ENCODE measurements at places on chromosomes 12 and 14.

DNA sequence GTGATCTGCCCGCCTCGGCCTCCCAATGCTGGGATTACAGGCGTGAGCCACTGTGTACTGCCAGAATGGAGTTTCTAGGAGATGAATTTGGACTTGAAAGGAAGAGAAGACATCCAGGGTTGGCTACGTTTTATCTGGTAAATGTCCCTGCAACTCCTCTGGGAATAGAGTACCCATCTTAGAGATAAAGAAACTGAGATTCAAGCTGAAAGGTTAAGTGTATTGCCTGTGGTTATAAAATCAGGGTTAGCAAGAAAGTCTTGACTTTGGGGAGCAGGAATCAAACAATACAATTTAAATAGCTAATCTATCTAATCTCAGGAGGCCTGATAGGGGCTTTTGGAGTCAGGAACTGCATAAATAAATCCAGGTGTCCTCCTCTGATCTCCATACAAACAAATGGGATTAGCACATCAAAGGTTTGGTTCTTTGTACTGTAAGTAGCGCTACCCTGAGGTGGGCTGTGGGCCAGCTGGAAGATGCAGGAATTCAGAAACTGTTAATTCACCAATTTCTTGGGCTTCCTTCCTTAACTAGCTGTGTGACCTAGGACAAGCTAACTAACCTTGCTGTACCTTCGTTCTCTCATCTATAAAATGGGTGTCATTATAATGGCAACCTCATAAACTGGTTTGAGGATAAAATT is 45.1 kb downstream of the TBX3 start:
- no peak for DNase-seq

DNA sequence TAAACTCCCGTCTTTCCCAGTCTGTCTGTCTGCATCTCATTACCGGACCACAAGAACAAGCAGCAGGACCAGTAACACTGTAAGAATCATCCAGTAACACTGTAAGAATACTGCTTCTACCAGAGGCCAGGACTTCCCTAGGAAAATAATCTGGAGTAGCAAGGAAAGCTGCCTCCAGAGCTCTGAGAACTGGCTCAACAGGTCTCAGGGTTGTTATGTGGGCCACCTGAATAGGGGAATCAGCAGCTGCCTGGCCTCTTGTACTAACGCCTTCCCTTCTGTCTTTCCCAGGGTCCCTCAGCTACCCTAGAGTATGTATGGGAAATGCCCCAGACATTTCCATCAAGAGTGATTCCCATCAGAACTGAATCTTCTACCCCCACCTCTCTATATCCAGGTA is 954 bp upstream of the SLC39A2 start:
- no peak for DNase-seq

GRCh38 chr14:60087668-60088067 is 4.1 kb upstream of the PCNX4 start:
- DNase-seq: no peak

- no peak for DNase-seq
These were observed 16.5 kb downstream of the JAG2 start for GRCh38 chr14:105151838-105152793.

DNA sequence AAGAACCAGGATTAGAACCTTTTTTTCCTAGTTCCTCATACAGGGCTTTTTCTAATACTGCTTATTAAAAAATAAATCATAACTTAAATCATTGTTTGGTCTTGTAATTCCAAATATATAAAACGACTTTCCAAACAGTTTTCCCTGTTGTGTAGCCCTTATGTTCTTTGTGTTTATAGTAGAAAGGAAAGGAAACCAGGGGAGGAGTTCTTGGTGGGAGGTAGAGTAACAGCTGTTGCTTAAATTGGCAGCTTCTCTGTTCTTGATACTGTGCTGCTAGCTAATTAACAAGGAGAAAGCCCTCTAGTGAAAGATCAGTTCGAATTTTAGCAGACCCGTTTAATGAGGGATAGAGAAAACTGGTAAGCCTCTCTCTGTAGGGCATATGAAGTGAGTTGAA is 15.0 kb downstream of the SRP54 start:
- no peak for DNase-seq

DNA sequence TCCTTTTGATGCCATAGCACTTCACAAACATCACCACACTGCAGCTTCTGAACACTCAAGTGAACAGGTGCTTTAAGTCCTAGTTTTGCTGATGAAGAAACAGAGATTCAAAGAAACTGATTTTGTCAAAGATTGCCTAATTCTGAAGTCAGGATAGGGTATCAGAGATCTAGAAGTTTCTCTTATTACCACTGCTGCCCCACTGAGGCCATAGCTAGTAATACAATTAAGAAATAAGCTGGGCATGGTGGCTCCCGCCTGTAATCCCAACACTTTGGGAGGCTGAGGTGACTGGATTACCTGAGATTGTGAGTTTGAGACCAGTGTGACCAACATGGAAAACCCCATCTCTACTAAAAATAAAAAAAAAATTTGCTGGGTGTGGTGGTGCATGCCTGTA is 458.3 kb upstream of the SEL1L start:
- DNase-seq: no peak

- DNase-seq: no peak
These were observed 75.7 kb upstream of the PPP4R3A start for GRCh38 chr14:91585856-91586255.

- no peak for DNase-seq
These were observed 67.0 kb upstream of the RD3L start for GRCh38 chr14:104009297-104009696.

DNA sequence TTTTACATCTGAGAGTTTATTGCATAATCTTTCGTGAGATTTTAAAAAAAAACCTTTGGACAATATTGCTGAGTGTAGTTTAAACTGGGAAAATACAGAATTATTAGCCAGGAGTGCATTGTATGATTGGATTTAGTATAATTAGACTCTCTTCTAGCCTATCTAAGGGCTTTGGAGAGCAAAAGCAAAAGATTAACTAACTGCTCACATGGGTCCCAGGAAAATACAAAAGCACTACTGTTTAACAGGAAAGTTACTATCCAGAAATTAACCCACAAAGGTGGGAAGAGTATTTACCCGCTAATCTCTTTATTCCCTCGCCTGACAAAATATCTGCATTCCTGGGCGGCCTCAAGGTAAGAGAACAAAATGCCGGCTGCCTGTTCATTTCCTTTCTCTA is 309.5 kb downstream of the ATXN7L3B start:
- no peak for DNase-seq

DNA sequence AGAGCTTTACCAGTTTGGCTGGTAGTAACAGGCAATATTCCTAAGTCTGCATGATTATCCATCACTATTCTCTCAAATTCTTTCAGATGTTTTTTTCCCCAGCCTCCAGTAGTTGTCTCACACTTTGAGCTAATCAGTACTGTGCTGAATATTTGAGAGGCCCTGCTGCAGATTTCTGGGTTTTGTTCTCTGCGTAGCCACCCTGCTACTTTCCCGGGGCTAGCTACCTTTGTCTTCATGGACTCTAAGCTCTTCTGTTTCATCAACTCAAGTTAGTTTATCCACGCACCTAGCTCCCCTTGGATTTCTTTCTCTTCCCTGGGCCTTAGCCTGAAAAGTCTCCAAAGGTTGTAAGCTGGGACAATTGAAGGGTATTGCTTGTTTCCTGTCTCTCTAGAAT is 73.0 kb downstream of the FUT8 start:
- no peak for DNase-seq

DNA sequence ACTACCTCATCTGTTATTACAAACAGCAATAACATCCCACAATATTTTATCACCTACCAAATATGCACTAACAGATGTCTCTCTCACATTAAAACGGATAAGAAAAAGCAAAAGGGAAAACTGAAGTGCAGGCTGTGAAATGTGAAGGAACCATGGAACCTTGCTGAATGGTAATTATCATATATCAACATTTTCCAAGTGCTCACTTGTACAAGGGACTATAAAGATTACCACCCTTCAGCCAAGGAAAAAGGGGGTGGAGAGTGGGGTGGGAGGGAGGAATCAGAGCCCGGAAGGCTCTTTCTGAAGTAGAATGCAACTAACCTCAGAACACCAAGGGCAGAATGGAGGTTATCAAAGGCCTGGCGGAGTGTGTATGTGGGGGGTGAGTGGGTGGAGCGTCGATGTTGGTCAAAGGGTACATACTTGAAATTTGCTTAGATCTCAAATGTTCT is 1.2 kb downstream of the SNX6 start:
- no peak for DNase-seq

- peak; percentile 13 for DNase-seq
These were observed 6.0 kb upstream of the MANSC4 start for GRCh38 chr12:27785882-27786570.

GRCh38 chr14:73237219-73237785 is at the start of gene PAPLN:
Gene PAPLN, plus strand, starts transcription at chr14:73237506. Its CDS starts 2,273 bp downstream, at chr14:73239779.
- no peak for DNase-seq

GRCh38 chr12:6899837-6900519 is 4.6 kb upstream of the LRRC23 start:
- no peak for DNase-seq

DNA sequence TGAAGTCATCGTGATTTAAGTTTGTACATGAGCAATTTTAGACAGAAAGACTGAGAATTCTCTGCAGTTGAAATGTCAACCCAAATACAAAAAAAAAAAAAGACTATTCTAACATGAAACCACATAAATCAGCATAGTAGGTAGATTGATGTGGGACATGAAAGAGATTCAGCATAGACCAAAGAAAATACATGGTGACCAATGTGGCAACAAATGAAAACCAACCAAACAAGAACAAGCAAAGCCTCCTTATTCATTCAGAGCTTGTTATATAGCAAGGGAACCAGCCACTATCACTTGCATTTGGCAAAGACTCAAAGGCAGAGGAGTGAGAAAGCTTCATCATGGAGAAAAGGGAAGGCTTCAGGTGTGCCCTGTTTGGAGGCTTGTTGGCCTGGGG is 144.4 kb upstream of the TMPO start:
- DNase-seq: no peak

GRCh38 chr14:104735830-104736642 is 12.0 kb downstream of the ADSS1 start:
- DNase-seq: no peak

- no peak for DNase-seq
These were observed 266.4 kb downstream of the NAV3 start for GRCh38 chr12:78096909-78097597.

DNA sequence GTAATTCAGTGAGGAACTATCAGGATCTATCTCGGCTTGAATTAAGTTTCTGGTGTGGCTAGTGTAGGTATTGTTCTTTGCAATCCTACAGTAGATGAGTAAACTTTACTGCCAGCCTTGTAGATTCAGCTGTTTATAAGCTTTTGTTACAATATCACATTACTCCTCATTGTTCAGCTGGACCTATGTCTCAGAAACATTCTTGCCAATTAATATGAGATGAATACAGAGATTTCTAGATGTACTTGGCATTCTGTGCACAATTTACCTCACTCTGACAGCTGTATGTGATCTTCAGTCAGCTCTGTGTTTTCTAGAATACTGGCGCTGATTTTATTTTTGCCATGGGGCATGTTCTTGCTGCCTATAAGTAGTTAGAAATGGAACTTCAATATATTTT is 55.7 kb downstream of the METTL25 start:
- DNase-seq: no peak

- peak; percentile 66 for DNase-seq
These were observed 244.9 kb upstream of the LRIG3 start for GRCh38 chr12:59164991-59165718.

Data from NCI-H526 treated with DMSO at 0.1 percent for 48 hours (cell line).